ENCODE measurements at places on chromosomes 3 and 15. TPM values are rescaled to one million over a fixed set of nuclear protein-coding genes. Genes with fewer than 3 reads are reported as not detected.

GRCh38 chr3:138443521-138444503 is 9.4 kb downstream of the ESYT3 start:
- ATAC-seq = no peak

DNA sequence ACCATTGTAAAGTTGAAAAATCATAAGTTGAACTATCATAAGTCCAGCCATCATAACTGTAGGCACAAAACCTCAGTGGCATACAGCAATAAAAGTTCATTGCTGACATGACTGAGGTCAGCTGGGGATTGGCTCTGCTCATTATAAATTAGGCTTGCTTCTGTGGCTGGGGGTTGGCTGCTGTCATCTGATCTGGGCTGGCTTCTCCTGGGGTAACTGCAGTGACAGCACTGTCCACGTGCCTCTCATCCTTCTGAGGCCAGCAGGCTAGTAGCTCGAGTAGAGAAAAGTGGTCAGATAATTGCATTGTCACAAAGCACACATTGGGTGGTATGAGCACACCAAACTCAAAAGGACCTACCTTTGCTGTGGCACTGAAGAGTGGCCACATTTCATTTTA is 31.3 kb downstream of the CMTM7 start:
- peak; percentile 52 for ATAC-seq

DNA sequence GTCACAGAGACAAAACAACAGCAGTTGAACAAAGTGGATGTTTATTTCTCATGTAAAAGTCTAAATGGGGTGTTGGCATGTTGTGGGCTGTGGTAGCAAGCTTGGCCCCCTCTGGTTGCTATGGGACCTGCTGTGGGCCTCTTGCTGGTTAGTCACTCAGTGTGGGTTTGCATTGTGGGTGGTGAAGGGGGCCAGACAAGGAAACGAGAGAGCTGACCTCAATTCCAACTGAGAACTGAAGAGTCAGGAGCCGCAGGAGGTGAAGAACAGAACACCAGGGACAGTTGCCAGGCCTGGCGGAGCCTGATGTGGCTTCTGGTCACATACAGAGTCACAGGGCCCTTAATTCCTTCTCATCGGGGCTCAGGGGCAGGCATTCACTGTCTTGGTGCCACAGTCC is 1.9 kb upstream of the ADPGK start:
- no peak for ATAC-seq

DNA sequence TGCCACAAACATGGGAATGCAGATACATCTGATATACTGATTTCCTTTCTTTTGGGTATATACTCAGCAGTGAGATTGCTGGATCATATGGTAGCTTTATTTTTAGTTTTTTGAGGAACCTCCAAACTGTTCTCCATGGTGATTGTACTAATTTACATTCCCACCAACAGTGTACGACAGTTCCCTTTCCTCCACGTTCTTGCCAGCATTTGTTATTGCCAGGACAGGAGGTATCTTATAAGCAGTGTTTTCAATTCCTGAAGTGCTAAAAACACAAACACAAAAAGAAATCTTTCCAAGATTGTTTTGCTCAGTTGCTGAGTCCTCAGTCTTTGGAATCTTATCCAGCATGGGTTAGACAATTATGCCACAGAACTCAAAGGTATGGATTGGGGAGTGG is 13.5 kb downstream of the GTF2E1 start:
- no peak for ATAC-seq

The ARGFX gene
- total RNA-seq = not detected
